ENCODE measurements at places on chromosomes 4 and X. TPM values are rescaled to one million over a fixed set of nuclear protein-coding genes. Genes with fewer than 3 reads are reported as not detected.

PLK4 gene
- total RNA-seq = 51.3 TPM

ZCCHC18 gene
- total RNA-seq = 2.0 TPM

EPGN gene
- not detected for total RNA-seq

EXOC1L gene
- total RNA-seq = not detected

ZXDA gene
- 2.2 TPM for total RNA-seq

CCDC149 gene
- not detected for total RNA-seq

RAI2 gene
- total RNA-seq = 0.29 TPM

CENPVL1 gene
- not detected for total RNA-seq

GRCh38 chr4:133565379-133565778 is 416.3 kb downstream of the PCDH10 start:
- ATAC-seq = no peak

DNA sequence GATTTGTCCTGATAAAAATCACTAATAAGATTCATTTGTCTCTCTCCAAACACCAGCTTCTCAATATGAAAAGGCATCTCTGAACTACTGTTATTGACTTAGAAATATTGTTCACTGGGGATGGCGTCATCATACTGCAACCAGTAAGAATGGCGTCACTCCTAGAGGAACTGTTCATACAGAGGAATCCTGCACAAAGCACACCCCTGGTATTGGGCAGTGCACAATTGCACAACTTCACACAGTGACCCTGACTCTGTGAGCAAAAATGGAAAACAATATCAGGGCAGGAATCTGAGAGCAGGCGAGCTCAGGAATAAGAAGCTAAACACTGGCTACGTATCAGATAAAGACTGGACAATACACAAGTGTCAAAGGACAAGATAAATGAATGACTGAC is 66.7 kb upstream of the PNPLA4 start:
- ATAC-seq = no peak

GRCh38 chr4:106594291-106594952 is 225.8 kb upstream of the GIMD1 start:
- ATAC-seq = no peak

DNA sequence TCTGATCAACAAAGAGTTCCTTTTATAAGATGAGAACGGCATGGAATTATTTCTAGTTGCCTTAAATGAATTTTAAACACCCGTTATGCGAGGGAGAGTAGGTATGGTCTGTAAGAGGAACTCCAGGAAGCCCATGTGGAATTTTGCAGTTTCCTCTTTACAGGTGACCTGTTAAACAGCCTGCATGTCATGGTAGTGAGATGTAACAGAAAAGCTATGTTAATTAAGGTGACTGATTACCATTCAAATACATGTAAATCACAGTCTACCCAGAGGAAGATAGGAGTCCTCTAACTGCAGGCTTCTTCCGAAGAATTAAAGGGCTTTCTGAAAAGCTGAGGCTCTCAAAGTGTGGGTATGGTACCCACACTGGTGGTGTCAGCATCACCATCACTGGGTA is 163.6 kb downstream of the CBR4 start:
- ATAC-seq = no peak

GRCh38 chr4:140466146-140466545 is 31.9 kb downstream of the MGAT4D start:
- ATAC-seq = no peak

DNA sequence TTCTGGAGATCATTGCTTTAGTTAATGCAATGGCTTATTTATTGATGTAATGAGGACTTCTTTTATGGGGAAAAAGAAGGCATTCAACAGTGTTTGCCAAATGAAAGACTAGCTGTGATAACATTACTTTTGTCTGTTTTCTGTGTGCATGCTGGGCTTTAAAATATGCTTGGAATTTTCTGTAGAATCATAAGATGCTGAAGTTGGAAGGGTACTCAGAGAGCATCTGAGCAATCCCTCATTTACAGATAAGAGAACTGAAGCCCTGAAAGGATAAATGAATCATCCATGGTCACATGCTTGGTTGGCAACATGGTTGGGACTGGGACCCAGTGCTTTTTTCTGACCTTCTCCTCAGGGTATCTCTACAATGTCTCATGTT is 31.4 kb upstream of the PITX2 start:
- no peak for ATAC-seq

GRCh38 chr4:53132132-53132891 is 233.5 kb downstream of the SCFD2 start:
- ATAC-seq = peak; percentile 77

GRCh38 chr4:105128208-105128607 is 18.5 kb upstream of the TET2 start:
- no peak for ATAC-seq

GRCh38 chr4:148273501-148273986 is 168.7 kb downstream of the NR3C2 start:
- ATAC-seq = no peak

DNA sequence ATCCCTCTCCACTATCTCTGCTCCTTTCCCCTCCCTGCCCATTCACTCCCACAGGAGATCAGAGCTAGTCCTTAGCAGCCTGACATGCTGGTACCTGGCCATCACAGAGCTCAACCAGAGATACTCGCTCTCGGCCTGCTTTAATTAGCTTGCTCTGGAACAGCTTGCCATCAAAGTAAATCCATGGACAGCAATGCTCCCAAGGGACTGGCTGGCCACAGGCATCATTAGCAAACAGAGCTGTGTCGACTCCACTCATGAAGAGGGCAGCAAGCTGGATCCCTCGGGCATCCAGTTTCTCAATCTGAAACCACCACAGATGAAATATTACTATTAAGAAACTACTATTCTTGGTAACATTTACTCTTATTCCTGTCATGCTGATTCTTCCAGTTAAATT is 43.4 kb upstream of the PHF8 start:
- ATAC-seq = no peak

DNA sequence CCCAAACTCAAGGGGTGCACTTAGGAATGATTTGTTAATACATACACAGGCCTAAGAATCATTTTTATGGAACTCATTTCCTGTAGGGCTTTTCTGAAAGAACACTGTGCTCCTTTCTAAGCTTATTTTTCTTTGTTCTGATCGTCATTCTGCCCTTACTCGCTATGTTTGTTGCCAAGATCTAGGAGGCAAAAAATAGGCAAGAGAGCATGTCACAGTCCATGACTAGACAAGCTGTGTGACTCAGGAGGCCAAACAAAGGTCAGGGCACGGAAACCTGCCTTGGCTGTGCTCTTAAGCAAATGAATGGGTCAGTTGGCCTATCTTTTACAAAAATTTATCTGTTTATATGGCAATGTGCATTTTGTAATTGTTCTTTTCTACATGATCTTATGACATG is 42.5 kb upstream of the C1GALT1C1 start:
- no peak for ATAC-seq

DNA sequence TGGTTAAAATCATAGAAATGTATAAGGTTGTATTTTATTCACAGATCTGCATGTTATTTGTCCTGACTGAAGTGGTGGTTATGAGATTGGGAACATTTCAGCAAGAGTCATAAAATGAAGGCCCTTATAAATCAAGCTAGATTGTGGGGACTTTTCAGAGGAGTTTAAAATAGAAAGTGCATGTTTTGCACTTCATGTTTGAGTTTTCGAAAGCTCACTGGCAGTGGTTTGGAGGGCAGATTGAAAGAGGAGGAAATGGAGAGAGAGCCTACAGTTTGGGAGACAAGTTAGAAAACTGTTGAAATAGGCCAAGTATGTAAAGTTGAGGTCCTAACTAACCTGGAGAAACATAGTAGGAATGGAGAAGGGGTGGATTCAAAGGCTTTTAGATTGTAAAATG is 124.9 kb downstream of the KDM6A start:
- ATAC-seq = peak; percentile 49
